Hematopoietic multipotent progenitor cell (in vitro differentiated cells): ENCODE measurements at places on chromosomes 7 and 10.

- no peak for DNase-seq
These were observed 20.4 kb upstream of the ASAH2 start for GRCh38 chr10:50271564-50272250.

DNA sequence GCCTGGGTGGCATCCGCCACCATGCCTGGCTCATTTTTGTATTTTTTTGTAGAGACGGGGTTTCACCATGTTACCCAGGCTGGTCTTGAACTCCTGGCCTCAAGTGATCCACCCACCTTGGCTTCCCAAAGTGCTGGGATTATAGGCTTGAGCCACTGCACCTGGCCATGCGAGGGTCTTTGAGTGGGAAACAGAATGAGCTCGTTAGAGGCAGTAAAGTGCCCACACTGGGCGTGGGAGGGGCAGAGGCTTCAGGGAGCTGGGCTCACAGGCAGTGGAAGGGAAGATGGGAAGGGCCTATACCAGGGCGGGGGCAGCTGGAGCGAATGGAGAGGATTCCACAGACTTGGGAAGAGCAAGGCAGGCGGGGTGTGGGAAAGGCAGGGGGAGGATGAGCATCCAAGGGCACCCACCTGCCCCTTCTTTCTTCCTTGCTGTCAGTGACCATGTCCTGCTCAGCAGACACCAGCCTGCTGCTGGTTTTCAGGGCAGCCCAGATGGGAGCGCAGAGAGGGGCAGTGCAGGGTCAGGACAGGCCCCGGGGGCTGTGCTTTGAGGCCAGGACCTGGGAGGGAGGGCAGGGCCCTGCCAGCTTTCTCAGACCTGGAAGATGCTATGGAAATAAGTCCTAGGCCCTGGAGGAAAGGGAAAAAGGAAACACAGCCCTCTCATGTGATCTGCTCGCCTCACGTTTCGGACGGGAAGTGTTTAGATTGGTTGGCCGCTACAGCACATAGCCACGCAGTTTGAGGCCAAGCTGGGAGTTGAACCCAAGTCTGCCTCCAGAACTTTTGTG, 4.2 kb downstream of the FZD9 start:
- no peak for DNase-seq

DNA sequence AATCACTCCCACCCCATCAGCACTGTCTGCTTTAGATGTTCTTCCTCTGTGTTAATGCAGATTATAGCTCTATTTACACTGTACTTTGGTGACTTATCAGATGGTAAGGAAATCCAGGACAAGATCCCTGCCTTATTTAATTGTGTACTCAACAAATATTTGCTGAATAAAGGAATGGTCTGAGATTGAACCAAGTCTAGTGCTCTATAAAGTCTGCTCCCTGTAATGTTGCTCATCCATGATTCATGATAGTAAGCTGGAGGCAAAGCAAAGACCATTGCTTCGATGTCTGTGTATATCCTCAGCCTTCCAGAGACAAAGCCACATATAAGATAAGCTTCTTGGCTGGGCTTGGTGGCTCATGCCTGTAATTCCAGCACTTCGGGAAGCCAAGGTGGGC, 33.5 kb downstream of the PLCE1 start:
- DNase-seq, result no peak

GRCh38 chr7:124896001-124896400, 33.6 kb downstream of the POT1 start:
- no peak for DNase-seq

GRCh38 chr7:82204694-82205093, 238.9 kb downstream of the CACNA2D1 start:
- no peak for DNase-seq

GRCh38 chr7:23687011-23687410, 7.0 kb downstream of the FAM221A start:
- no peak for DNase-seq

DNA sequence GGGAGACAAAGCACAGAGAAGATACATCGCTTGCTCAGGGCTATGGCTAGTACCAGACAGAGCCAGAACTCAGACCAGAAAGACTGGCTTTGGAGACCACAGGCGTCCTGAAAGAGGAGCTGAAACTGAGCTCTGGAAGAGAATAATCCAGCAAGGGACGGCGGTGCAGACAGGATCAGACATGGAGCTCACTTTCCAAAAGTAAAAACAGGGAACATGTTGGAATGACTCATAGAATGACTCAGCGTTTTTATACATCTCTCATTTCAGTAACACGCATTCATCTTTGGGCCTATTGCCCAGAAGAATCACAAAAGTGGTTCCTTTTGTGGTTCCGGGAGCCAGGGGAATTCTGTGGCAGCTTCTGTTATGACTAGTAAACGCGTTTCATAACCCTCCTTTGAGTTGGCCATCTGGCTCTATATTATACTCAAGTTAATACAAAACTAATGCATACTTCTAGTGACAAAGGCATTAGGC, 37.2 kb downstream of the PLEKHS1 start:
- no peak for DNase-seq

- no peak for DNase-seq
These were observed 338.2 kb upstream of the LRRTM3 start for GRCh38 chr10:66587680-66588050.

DNA sequence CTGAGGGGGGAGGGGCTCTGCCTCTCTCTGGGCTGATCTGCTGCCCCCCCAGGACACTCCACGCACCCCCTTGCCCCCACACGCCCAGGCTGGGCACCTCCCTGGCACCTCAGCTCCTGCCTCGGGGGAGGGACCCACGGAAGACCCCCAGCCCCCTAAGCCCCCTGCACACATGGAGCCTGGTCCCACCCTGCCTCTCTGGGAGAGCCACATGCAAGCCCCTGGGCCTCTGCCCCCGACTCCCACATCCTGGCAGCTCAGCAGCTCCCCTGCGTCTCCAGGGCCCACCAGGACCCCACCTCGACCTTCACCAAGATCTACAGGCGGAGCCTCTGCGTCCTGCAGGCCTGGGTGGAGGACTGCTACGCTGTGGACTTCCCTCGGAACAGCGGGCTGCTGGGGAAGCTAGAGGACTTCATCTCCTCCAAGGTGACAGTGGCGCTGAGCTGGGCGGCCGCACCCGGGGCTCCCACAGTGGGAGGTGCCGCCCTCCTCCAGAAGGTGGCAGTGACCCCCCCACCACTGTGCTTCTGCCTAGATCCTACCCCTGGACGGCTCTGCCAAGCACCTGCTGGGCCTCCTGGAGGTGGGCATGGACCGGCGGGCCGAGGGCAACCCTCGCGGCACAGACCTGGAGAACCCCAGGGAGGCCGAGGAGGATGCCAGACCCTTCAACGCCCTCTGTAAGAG, 18.7 kb upstream of the UTF1 start:
- DNase-seq, result no peak

DNA sequence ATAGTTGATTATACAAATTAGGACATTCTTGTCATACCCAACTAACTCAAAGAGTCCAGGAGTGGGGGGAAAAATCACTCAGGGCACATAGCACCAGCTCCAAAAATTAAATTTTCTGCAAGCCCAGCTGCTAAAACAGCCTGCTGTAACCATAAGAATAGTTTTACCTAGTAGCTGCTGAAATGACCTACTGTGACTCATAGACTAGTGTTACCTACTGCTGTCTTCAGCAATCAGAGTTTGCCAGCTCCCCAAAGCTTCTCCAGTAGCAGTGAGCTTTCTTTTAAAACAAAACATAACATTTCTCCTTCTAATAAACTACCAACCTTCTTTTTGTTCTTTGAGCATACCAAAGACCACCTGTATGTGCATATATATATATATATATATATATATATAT, 4.2 kb upstream of the ARHGAP12 start:
- no peak for DNase-seq

DNA sequence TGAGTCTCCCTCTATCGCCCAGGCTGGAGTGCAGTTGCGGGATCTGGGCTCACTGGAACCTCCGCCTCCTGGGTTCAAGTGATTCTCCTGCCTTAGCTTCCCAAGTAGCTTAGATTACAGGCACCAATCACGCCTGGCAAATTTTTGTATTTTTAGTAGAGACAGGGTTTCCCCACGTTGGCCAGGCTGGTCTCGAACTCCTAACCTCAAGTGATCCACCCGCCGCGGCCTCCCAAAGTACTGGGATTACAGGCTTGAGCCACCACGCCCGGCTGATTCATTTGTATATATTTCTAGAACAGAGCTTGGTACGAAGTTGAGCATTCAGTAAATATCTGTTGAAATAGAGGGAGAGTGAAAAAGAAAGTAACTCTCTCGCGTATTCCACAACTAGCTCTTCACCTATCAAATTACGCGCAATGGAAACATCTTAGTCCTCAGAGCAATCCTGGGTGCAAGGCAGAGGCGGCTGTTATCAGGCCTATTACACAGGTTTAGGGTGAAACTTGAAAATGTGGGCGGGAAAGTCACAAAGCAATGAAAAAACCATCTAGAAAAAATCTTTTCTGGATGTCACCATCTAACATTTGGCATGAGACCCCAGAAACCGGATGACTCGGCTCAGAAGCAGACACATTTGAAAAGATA, 707 bp upstream of the GHITM start:
- DNase-seq, result no peak

DNA sequence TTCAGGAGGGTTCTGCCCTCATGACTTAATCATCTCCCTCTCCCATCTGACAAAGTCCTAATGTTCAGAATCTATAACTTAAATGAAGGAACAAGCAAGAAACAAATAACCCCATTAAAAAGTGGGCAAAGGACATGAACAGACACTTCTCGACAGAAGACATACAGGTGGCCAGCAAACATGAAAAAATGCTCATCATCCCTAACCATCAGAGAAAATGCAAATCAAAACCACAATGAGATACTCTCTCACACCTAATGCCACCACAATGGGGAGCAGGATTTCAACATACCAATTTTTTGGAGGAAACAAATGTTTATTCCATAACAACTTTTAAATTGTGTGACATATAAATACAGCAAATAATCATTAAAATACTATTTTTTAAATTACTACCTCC, 3.0 kb upstream of the HTR7 start:
- DNase-seq, result no peak

- no peak for DNase-seq
These were observed 638.0 kb upstream of the MKI67 start for GRCh38 chr10:128764190-128764589.

DNA sequence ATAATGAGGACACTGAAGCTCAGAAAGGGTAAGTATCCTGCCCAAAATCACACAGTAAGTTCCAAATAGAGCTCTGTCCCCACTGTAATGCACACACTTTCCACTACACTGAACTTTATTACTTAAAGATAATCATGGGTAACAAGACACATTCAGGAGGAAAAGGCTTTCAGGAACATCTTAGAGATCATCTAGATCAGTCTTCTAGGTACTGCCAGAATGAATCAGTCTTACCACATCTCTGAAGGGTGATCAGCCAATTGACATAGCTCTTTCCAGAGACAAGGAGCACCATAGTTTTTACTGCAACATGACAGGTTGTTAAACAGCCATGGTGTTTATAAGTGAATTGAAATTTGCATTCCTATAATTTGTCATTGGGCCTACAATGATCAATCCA, 5.4 kb upstream of the HERPUD2 start:
- no peak for DNase-seq

GRCh38 chr10:21797984-21798765, 205.4 kb downstream of the DNAJC1 start:
- no peak for DNase-seq

GRCh38 chr7:158544708-158545107, 42.9 kb downstream of the PTPRN2 start:
- no peak for DNase-seq

DNA sequence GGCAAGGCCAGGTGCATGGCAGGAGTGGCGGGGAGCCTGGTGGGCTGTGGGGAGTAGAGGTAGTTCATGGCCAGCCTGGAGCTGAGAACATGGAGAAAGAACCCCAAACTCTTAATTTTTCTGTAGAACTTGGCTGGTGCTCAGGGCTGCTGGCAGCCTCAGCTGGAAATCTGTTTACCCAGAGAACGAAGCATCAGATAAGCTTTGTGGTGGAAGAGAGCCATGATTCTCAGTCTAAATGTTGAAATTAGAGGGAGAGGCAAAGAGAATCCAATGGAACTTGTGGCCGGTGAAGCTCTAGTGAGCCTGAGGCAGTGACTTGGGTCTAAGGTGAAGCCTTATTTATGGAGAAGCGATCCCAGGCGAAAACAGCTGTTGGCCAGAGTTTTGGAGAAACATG, 126.4 kb downstream of the CCDC3 start:
- no peak for DNase-seq

- no peak for DNase-seq
These were observed 52.6 kb downstream of the TRUB1 start for GRCh38 chr10:114990586-114990985.

- no peak for DNase-seq
These were observed 78.5 kb downstream of the C7orf25 start for GRCh38 chr7:42833411-42833810.

- no peak for DNase-seq
These were observed 104.1 kb downstream of the PPP1R3C start for GRCh38 chr10:91528768-91529167.

DNA sequence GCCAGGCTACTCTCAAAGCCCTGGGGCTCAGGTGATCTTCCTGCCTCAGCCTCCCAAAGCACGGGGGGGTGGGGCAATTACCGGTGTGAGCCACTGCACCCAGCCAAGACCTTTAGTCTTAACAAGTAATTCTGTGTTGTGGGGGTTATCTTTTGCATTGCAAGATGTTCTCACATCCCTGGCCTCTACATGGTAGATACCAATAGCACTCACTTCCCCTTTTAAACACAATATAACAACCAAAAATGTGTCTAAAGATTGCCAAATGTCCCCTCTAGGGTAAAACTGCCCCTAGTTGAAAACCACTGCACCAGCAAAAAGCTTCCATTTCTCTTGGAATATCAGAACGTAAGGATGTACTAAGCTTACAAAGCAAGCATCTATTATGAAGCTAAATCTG, 225.0 kb downstream of the CTNNA3 start:
- DNase-seq, result no peak

GRCh38 chr10:91528080-91528479, 104.8 kb downstream of the PPP1R3C start:
- no peak for DNase-seq

GRCh38 chr10:47354900-47355299, 6.7 kb downstream of the RBP3 start:
- DNase-seq, result no peak

DNA sequence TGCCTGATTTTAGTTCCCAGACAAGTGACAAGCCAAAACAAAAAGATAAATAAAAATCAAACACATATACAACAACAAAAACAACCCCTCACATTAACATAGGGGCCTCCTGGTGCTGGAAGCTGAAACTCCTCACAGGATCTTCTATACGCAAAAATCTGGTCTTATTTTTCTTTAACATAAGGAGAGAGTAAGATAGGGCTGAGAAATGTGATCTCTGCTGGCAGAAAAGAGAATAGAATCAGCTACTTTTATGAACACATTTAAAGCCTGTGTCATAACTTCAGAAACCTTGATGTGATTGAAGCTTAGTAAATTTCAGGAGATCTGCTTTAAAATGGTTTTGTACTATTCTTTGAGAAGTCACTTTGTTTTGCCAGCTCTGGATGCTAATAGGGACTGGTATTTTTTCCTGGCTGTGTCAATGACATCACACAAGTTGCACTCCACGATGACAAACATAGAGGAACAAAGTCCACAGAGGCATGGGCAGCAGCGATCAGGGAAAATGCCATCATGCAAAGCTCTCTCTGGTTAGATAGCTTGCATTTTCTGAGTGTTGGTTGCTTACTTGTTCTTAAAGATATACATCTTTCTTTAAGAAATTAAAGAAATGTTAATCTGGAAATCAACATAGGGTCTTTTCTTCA, 176.6 kb upstream of the SP4 start:
- no peak for DNase-seq
